A172 (cell line): ENCODE measurements at places on chromosomes 12 and 14. TPM values are rescaled to one million over a fixed set of nuclear protein-coding genes. Genes with fewer than 3 reads are reported as not detected.

Gene CMA1
- not detected in 2 replicates for total RNA-seq

Gene MORN3
- total RNA-seq: 0.02 and 1.5 TPM in 2 replicates

Gene KLHDC1
- 0.05 and 1.3 TPM in 2 replicates for total RNA-seq

Gene OR6C68
- not detected in 2 replicates for total RNA-seq

Gene PLEKHD1
- total RNA-seq: not detected in 2 replicates

Gene KRT72
- total RNA-seq: not detected in 2 replicates

Gene PLEKHG3
- 11.2 and 12.3 TPM in 2 replicates for total RNA-seq

Gene IGFBP6
- 104 and 147 TPM in 2 replicates for total RNA-seq

Gene EID3
- total RNA-seq: 1.1 and 5.7 TPM in 2 replicates

Gene KCNC2
- not detected in 2 replicates for total RNA-seq

GRCh38 chr12:58695263-58695662 is 225.0 kb downstream of the LRIG3 start:
- DNase-seq: no peak

DNA sequence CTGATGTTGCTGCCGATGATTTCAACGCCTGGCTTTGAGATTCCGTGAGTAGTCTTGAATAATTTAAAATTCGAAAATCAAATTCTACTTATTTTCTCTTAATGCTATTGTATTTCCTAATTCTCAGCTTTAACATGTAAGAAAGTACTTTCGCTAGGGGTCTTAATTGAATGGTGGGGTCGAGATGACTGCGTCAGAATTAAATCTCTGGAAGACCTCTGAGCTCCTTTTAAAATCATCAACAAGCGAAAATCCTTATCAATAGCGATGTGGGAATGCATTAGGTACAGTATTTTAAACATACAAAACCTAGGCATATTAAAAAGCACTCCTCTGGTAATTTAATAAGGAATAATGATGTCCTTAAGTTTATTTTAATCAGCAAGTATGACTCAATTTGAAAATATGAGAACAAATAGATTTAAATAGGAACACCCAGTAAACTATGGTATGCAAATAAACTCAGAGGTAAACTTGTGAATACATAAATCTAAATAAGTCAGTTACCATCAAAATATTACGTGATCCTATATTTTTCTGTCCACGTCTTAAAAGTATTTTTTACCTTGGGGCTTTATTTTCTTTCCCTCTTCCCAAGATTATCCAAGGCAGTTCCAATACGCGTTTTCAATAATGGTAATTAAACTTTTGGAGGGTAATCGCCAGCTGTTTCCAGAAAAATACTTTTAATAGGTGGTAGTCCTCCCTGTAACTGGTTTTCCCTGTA is 1.4 kb downstream of the FOXA1 start:
- no peak for DNase-seq

- DNase-seq: peak; percentile 99
Observed at GRCh38 chr12:30794591-30795409, 40.0 kb upstream of the CAPRIN2 start.

- DNase-seq: no peak
Observed at GRCh38 chr12:10153271-10154144, 18.4 kb downstream of the OLR1 start.

DNA sequence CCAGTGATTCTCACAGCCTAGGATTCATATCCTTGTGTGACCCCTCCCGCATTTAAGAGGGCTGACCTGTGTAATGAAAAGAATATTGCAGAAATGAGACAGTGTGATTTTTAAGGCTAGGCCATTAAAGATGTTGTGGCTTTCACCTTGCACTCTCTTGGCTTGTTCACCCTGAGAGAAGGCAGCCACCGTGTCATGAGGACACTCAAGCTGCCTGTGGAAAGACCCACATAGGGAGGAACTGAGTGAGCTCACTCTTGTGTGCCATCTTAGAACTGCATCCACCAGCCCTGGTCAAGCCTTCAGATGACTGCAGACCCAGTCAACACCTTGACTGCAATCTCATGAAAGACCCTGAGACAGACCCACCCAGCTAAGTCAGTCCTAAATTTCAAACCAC is 46.3 kb upstream of the TMPO start:
- no peak for DNase-seq

DNA sequence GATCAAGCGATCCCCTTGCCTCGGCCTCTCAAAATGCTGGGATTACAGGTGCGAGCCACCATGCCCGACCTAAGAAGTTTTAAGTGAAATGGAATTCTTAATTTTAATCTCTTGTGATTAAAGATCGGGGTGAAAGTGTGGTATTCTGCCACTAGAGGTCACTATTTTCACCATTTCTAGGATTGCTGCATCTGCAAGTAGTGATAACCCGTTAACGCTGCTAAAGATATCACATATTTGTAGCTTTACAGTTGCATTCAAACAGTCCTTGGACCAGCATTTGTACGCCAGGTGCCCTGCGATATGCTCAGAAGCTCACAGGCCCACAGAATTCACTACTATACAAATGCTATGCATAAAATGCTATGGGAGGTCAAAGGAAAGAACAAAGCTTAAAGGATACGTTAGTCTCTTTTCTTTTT is 19.3 kb downstream of the CCDC62 start:
- DNase-seq: peak; percentile 37

GRCh38 chr14:105532735-105533141 is 6.4 kb downstream of the TMEM121 start:
- DNase-seq: no peak

- DNase-seq: no peak
Observed at GRCh38 chr12:106046947-106047346, 91.8 kb downstream of the NUAK1 start.

- no peak for DNase-seq
Observed at GRCh38 chr14:34620839-34621238, 9.1 kb downstream of the SNX6 start.

- no peak for DNase-seq
Observed at GRCh38 chr14:77066578-77067172, 31.4 kb upstream of the CIPC start.

- DNase-seq: no peak
Observed at GRCh38 chr14:103078860-103079587, 5.0 kb upstream of the LBHD2 start.

GRCh38 chr12:95257541-95257940 is 39.9 kb downstream of the VEZT start:
- DNase-seq: no peak

- DNase-seq: no peak
Observed at GRCh38 chr12:76698316-76698715, 65.6 kb upstream of the ZDHHC17 start.

- no peak for DNase-seq
Observed at GRCh38 chr12:91155990-91156389, 26.6 kb downstream of the DCN start.

DNA sequence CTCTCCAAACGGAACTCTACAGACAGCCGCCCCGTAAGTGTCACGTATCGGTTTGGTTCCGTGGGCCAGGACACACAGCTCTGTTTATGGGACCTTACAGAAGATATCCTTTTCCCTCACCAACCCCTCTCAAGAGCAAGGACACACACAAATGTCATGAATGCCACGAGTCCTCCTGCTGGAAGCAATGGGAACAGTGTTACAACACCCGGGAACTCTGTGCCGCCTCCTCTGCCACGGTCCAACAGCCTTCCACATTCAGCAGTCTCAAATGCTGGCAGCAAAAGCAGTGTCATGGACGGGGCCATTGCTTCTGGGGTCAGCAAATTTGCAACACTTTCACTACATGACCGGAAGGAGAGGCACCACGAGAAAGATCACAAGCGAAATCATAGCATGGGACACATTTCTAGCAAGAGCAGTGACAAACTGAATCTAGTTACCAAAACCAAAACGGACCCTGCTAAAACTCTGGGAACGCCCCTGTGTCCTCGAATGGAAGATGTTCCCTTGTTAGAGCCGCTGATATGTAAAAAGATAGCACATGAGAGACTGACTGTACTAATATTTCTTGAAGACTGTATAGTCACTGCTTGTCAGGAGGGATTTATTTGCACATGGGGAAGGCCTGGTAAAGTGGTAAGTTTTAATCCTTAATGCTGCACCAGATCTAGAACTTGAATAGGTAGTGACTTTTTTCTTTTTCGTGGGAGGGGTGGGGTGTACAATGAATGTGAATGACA is 69.7 kb downstream of the WDR20 start:
- no peak for DNase-seq

GRCh38 chr12:22981711-22982110 is 356.7 kb downstream of the ETNK1 start:
- DNase-seq: no peak
